ENCODE measurements at places on chromosomes 16 and 17. TPM values are rescaled to one million over a fixed set of nuclear protein-coding genes. Genes with fewer than 3 reads are reported as not detected.

DLX3 gene
- 0.15 TPM for total RNA-seq

NLE1 gene
- 58.3 TPM for total RNA-seq

PYY gene
- total RNA-seq: not detected

SEPTIN12 gene
- total RNA-seq: not detected

ETV4 gene
- 5.3 TPM for total RNA-seq

PLLP gene
- total RNA-seq: not detected

MT1A gene
- total RNA-seq: not detected

CCDC182 gene
- not detected for total RNA-seq

CLDN9 gene
- total RNA-seq: not detected

ATPAF2 gene
- total RNA-seq: 30.4 TPM

QPRT gene
- total RNA-seq: 3.0 TPM

FBXW10 gene
- total RNA-seq: 0.09 TPM

CDRT15 gene
- total RNA-seq: not detected

- DNase-seq: no peak
Measured at GRCh38 chr17:30524847-30525246, 47.6 kb downstream of the GOSR1 start.

GRCh38 chr17:17729620-17730249, 48.5 kb downstream of the RAI1 start:
- DNase-seq: peak; percentile 22

GRCh38 chr16:23642246-23642774, 1.0 kb downstream of the DCTN5 start:
- no peak for DNase-seq

GRCh38 chr16:982145-983043, 824 bp downstream of the SOX8 start:
- DNase-seq: no peak

GRCh38 chr17:59387351-59388068, 56.1 kb downstream of the YPEL2 start:
- DNase-seq: no peak

- DNase-seq: no peak
Measured at GRCh38 chr16:69223882-69224281, 36.9 kb downstream of the SNTB2 start.

- no peak for DNase-seq
Measured at GRCh38 chr16:57500578-57501111, 14.4 kb upstream of the DOK4 start.

GRCh38 chr16:81481207-81481821, 36.7 kb downstream of the CMIP start:
- no peak for DNase-seq

GRCh38 chr16:4306470-4307214, 9.2 kb upstream of the GLIS2 start:
- DNase-seq: peak; percentile 58

GRCh38 chr16:86566966-86567700, 504 bp downstream of the FOXC2 start:
- no peak for DNase-seq

DNA sequence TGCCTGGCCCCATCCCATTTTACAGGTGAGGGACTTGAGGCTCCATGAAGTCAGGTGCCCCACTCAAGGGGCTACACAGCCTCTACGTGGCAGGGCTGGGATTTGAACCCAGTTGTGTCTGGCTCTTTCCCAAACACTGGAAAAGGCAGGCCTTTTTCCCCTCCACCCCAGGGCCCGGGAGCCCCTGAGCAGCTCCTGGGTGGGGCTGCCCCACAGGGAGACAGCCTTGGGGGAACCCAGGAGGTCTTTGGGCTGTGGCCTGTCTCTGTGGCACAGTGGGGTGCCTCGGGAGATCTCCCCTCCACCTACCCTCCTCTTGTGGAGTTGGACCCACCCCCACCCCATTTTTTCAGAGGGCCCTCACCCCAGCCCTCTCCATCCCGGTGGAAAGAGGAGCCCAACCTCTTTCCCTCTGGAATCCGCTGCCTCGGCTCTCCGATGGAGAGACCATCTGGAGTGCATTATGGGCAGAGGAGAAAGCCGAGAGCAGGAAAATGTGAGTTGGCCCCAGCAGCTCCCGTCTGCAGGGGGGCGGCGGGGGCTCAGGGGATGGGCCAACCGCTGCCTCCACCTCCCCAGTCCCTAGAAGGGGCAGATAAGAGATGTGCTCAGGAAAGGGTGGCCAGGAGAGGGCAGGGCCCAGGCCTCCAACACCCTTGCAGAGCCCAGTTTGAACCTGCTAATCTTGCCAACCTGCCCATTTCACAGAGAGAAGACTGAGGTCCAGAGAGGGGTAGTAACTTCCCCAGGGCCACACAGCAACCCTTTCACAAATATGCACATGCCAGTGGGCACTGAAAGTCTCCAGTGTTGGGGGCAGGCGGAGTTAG, 15.4 kb upstream of the TMEM92 start:
- no peak for DNase-seq

DNA sequence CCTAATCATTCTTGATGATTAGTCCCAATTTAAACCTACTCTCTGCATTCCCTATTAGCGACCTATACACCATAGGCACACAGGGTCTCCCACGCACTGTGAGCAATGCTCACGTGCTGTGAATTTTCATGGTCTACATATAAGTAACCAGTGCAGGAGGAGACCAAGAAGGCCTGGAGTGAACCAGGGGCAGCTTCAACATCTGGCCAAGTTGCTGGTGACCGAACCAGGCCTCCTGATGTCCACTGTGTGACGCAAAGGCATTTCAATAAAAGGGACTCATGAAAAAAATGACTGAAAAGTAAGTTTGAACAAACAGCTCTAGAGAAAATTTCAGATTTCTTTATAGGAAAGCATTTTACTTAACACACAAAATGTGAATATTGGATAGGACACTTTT, 107.0 kb downstream of the ZFHX3 start:
- DNase-seq: no peak

DNA sequence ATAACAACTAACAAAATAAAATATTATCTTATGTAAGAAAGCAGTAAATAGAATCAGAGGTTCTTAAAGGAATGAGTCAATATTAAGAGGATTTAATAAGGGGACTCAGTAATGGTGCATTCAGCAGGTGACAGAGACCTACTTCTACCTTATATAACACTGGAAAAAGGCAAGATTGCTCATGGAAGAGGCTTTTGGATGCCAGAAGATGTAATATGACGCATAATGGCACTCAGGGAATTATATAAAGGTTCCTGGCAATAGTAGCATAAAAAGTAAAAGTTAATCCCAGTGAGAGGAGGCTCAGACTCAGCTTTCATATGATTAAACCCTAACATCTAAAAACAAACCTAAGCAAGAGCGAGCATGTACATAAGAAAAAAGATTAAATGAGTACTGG, 136.0 kb upstream of the NACA2 start:
- no peak for DNase-seq

GRCh38 chr16:66003201-66003600, 363.3 kb upstream of the CDH5 start:
- no peak for DNase-seq

DNA sequence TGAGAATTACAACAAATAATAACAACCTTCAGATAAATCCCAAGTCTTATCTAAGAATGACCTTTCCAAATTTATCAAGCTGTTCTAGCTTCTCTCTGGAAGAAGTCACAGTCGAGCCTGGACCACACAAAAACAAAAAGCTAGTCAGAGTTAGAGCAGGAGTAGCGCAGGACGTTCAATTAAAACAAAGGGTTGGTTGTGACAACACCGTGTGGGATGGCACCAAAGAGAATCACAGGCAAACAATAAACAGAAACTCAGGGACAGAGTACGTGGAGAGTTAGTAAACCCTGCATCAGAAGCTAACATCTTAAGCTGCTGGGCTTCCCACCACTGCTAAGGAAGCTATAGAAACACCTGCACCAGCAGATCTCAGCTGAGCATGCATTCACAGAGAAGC, 23.8 kb downstream of the ARHGAP17 start:
- DNase-seq: no peak

DNA sequence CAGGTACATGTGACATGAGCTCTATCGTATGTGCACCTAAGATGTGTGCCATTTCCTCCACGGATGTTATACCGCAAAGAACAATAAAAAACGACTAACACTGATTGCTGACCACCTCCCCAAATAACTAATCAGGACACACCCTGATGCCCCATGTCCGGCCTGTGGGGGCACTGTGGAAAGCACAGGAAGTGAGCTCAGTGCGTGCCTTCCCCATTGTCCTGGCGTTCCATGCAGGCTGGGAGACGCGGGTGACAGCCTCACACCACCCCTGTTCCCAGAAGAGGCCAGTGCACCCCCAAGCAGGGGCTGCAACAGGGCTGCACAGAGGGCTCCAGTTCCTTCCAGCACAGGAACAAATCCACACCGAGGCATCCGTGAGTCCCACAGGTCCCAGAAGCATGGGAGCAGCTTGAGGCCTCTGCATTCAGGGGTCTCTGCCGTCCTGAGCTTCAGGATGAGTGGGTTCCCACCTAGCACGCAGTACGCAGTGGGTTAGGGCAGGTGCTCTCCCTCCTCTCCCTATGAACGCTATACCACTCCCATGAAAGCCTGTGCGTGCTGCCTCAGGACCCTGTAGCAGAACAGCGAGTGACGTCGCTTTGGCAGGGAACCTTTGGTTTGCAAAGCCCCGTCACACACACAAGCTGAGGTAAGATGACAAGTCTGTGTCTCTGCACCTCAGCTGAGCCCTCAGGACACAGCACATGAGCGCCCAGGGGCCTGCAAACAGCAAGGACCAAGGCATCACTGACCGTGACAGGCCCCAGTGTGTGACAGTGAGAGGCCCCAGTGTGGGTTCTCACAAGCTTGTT, 117.7 kb downstream of the ZNF778 start:
- no peak for DNase-seq

DNA sequence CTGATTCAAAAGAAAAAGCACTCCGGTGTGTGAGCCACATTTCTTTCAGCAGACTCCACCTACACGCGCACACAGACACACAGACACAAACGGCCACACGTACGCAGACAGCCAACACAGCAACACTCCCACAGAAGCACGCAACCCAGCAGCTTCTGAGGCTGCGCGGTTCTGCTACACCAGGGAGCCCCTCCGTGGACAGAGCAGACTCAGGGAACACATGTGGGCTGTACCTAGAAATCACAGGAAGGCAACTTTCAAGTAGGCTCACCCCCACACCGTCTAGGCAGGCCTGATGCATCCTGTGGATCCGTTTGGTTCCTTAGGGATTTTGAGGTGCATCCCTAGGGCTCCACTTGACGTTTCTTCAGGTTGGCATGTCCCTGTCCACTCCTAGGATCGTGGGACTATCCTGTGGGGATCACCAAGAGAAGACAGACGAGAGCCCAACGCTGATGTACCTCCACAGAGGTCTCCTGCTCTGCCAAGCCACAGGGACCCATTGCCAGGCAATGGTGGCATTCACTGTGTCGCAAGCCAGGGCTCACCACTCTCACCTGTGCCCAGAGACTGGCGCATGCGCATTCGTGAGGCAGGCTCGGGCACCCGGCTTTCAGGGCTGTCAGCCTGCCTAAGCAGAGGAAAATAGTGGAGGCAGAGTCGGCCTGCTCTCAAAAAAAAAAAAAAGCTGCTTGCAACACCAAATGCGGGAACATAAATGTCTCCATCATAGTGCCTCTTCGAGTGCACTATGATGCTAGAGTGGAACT, 2333.3 kb downstream of the TP53TG3F start:
- DNase-seq: no peak

DNA sequence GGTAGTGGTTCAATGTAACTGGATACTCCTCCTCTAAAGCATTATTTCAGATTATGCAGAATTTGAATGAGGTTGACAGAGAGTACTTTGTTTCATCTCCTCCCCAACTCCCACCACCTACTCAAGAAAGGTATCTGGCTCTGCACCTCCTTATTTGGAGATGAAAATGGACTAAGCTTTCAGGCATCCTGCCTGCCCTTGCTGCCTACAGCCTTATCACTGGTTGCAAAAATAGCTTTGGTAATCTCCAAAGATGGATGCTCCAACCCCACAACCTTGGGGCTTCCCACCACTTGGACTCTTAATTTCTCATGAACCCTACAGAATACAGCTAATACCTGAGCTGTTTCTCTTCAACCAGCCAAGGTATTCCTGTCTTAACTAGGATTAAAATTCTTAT, 45.3 kb upstream of the CORO6 start:
- DNase-seq: no peak

GRCh38 chr17:59761385-59762048, 54.1 kb downstream of the VMP1 start:
- no peak for DNase-seq

DNA sequence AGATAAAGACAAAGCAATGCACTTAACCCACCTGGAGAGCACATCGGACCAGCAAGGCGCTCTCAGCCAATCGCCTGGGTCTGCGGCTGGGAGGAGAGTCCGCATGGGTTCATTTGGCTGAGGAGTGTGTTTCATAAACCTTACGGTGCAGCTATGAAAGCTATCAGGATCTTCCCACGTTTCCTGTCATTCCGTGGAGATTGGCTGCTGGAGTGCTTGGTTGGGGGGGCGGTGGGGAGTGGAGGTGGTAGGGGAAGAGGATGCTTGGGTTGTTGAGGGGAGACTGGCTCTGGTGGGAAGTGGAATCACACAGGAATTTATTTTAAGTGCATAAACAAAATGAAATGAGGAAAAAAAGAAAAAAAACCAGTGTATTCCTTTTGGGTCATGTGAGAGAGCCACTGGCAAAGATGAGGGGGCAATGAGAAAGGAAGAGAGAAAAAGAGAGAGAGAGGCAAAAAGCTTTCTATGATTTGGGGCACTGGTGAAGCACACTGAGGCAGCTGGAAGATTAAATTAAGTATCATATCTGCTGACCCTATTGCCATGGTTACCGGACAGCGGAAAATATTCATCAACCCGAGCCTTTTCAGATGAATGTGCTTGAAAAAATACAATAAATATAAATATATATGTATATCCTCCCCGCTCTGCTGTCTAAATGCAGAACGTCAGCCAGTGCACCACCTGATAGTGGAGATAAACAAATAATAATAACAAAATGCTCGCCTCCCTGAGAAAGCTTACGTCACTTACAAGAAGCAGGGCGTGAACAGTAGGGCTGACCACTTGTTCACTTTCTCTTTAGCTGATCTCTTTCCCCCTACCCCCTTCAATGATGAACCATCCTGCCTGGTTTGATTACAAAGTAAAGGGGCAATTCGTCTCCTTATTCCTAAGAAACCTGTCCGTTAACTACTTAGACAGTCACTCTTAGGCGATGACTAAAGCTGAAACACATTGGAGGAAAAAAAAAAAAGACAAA, 457.0 kb upstream of the ZFHX3 start:
- DNase-seq: no peak

DNA sequence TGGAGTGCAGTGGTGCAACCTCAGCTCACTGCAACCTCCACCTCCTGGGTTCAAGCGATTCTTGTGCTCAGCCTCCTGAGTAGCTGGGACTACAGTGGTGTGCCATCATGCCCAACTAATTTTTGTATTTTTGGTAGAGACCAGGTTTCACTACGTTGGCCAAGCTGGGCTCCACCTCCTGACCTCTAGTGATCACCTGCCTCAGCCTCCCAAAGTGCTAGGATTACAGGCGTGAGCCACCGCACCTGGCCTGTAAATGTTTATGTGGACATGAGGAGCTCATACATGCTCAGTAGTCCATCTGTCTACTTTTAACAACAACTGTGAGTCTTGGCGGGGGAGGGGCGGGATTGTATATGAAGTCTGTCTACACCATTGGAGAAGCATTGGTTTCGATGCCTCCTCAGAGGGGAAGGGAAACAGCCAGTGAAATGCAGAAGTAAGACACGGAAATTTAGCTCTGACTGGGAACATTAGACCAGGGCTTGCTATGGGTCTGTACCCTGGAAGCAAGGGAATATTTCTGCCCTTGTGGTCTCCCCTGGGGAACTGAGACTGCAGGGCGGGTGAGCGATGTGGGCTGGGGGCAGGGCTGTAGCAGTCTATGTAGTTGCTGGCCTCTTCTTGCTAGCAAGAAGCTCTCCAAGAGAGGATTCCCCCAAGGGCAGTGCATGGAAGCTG, 9.3 kb downstream of the NUBP1 start:
- DNase-seq: no peak

All from CD8-positive, alpha-beta memory T cell (primary cell).